Keratinocyte (primary cell): ENCODE measurements at places on chromosomes 2 and 18. TPM values are rescaled to one million over a fixed set of nuclear protein-coding genes. Genes with fewer than 3 reads are reported as not detected.

The KCNG2 gene
- polyA plus RNA-seq: not detected in 3 replicates

The CHRND gene
- polyA plus RNA-seq: not detected in 3 replicates

The TET3 gene
- polyA plus RNA-seq: 1.8 to 3.2 TPM (median 2.9 TPM) in 3 replicates

The RFX8 gene
- 0.05 TPM in 1 of 3 replicates, not detected in the others for polyA plus RNA-seq

The MC2R gene
- not detected in 3 replicates for polyA plus RNA-seq

The HEATR5B gene
- polyA plus RNA-seq: 12.4 to 21.1 TPM (median 20.0 TPM) in 3 replicates

The FTCDNL1 gene
- 0.90 to 1.1 TPM (median 0.96 TPM) in 3 replicates for polyA plus RNA-seq

The KIF3C gene
- polyA plus RNA-seq: 6.5 to 8.4 TPM (median 7.4 TPM) in 3 replicates

The TUBA4B gene
- 0.08 TPM in 1 of 3 replicates, not detected in the others for polyA plus RNA-seq

The DAPL1 gene
- polyA plus RNA-seq: 1.1 to 5.9 TPM (median 4.8 TPM) in 3 replicates

The SLC8A1 gene
- 0.61 to 3.2 TPM (median 2.7 TPM) in 3 replicates for polyA plus RNA-seq

The CHRNG gene
- polyA plus RNA-seq: not detected in 3 replicates

The MOGAT1 gene
- polyA plus RNA-seq: not detected in 3 replicates

The TMEM178A gene
- polyA plus RNA-seq: 0.03 to 0.44 TPM (median 0.07 TPM) in 3 replicates

The VRK2 gene
- polyA plus RNA-seq: 16.8 to 27.6 TPM (median 24.3 TPM) in 3 replicates

The GAD1 gene
- polyA plus RNA-seq: 4.5 to 9.4 TPM (median 5.9 TPM) in 3 replicates

The ST8SIA5 gene
- under 0.01 to 0.10 TPM (median 0.02 TPM) in 3 replicates for polyA plus RNA-seq

The SLC35F6 gene
- 25.7 to 56.9 TPM (median 30.1 TPM) in 3 replicates for polyA plus RNA-seq

The NAT8 gene
- not detected in 3 replicates for polyA plus RNA-seq

The DYSF gene
- polyA plus RNA-seq: 8.2 to 20.6 TPM (median 12.9 TPM) in 3 replicates

The GPD2 gene
- 16.3 to 27.6 TPM (median 18.3 TPM) in 3 replicates for polyA plus RNA-seq

The TRIB2 gene
- polyA plus RNA-seq: 4.6 to 8.8 TPM (median 7.7 TPM) in 3 replicates

The NOSTRIN gene
- not detected in 3 replicates for polyA plus RNA-seq

The HNRNPLL gene
- polyA plus RNA-seq: 17.8 to 53.8 TPM (median 30.6 TPM) in 3 replicates

The CXCR1 gene
- 12.7 to 23.5 TPM (median 14.5 TPM) in 3 replicates for polyA plus RNA-seq

The CPO gene
- 0.07 to 0.36 TPM (median 0.25 TPM) in 3 replicates for polyA plus RNA-seq

The GAREM2 gene
- polyA plus RNA-seq: 0.03 to 0.17 TPM (median 0.06 TPM) in 3 replicates

The PIEZO2 gene
- polyA plus RNA-seq: 0.08 TPM in 1 of 3 replicates, not detected in the others

The UBXN4 gene
- 51.8 to 92.2 TPM (median 70.9 TPM) in 3 replicates for polyA plus RNA-seq

The ABCG8 gene
- not detected in 3 replicates for polyA plus RNA-seq

The PDE11A gene
- polyA plus RNA-seq: 0.01 to 0.05 TPM (median 0.04 TPM) in 3 replicates

The IL36A gene
- polyA plus RNA-seq: not detected in 3 replicates

The GATA6 gene
- polyA plus RNA-seq: 0.28 to 0.37 TPM (median 0.33 TPM) in 3 replicates

The CNRIP1 gene
- 0.04 TPM in 1 of 3 replicates, not detected in the others for polyA plus RNA-seq

The CDK15 gene
- polyA plus RNA-seq: 0.35 to 1.4 TPM (median 0.96 TPM) in 3 replicates

The RFTN2 gene
- 0.18 to 0.37 TPM (median 0.25 TPM) in 3 replicates for polyA plus RNA-seq

The SCN7A gene
- not detected in 3 replicates for polyA plus RNA-seq

The PROC gene
- 0.16 to 0.42 TPM (median 0.33 TPM) in 3 replicates for polyA plus RNA-seq

The RGPD3 gene
- polyA plus RNA-seq: 0.06 to 0.09 TPM (median 0.06 TPM) in 3 replicates

The NDC80 gene
- 1.2 to 11.5 TPM (median 6.7 TPM) in 3 replicates for polyA plus RNA-seq

The NPPC gene
- polyA plus RNA-seq: not detected in 3 replicates

The GKN1 gene
- 0.15 to 0.75 TPM (median 0.49 TPM) in 3 replicates for polyA plus RNA-seq

The NEB gene
- polyA plus RNA-seq: 0.16 to 1.5 TPM (median 0.67 TPM) in 3 replicates

The MC5R gene
- polyA plus RNA-seq: not detected in 3 replicates

The WNT10A gene
- polyA plus RNA-seq: 0.78 to 6.6 TPM (median 2.1 TPM) in 3 replicates

The FASTKD2 gene
- 38.3 to 51.1 TPM (median 41.6 TPM) in 3 replicates for polyA plus RNA-seq

The TUBA3E gene
- polyA plus RNA-seq: not detected in 3 replicates

The CRYGD gene
- not detected in 3 replicates for polyA plus RNA-seq

The CHPF gene
- 24.4 to 63.7 TPM (median 50.9 TPM) in 3 replicates for polyA plus RNA-seq

The MC4R gene
- 0.03 TPM in 1 of 3 replicates, not detected in the others for polyA plus RNA-seq
